ENCODE measurements at places on chromosomes 16 and 17.
A peak's percentile ranks its signal among the peaks of the same experiment; 100 is the strongest.

DNA sequence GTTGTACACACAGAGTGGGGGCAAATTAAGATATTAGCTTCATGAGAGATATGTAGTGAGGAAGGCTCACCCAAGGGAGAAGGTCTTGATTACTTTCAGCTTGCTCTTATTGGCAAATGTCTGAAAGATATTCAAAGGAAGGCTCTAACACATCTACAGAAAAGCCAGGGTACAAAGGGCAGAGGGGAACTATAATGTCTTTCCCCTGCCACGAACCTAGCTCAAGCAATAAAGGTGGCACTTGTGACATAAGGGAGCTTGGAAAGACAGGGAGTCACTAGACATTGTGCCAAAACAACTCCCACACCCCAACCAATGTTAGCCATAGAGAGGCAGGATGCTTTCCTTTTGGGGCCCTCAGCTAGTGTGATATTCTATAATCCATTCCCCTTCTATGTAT is 52.2 kb upstream of the SOX9 start:
- H3K27me3 ChIP-seq = no peaks in the 10 kb centered on the region
- no peaks in the 10 kb centered on the region for H3K36me3 ChIP-seq
- no peaks in the 10 kb centered on the region for H3K4me1 ChIP-seq
- no peak overlapping the region for H3K27ac ChIP-seq
- no peak for DNase-seq

GRCh38 chr16:57898961-57899360 is 72.0 kb downstream of the CNGB1 start:
- no peaks in the 10 kb centered on the region for H3K27me3 ChIP-seq
- no peak for DNase-seq
- H3K27ac ChIP-seq = no peak overlapping the region
- H3K36me3 ChIP-seq = no peaks in the 10 kb centered on the region

GRCh38 chr17:68006797-68007196 is 10.5 kb upstream of the C17orf58 start:
- H3K36me3 ChIP-seq = no peaks in the 10 kb centered on the region
- no peak overlapping the region for H3K4me3 ChIP-seq
- no peak for DNase-seq

GRCh38 chr17:63015824-63016223 is 49.8 kb downstream of the TANC2 start:
- H3K4me1 ChIP-seq = no peaks in the 10 kb centered on the region
- H3K36me3 ChIP-seq = no peaks in the 10 kb centered on the region
- no peaks in the 10 kb centered on the region for H3K27me3 ChIP-seq
- H3K4me3 ChIP-seq = no peak overlapping the region
- no peak for DNase-seq
- H3K27ac ChIP-seq = no peak overlapping the region

DNA sequence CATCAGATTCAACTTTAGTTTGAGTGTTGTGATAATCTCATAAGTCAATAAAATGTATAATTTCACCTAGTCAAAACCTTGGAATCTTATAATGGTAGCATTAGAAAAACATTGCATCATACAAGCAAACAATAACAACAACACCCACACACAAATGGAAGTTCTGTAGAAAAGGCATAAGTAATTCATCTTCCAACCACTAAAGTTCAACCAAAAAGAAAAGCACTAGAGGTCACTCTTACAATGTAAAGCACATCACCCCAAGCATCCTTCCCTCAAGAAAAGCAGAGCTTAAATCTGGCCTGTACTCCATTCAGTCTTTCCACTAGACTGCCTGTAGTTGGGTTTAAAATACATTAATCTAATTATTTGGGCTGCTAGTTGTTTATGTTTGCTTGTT is 1.8 kb downstream of the CNTNAP4 start:
- H3K4me3 ChIP-seq = no peak overlapping the region
- no peaks in the 10 kb centered on the region for H3K27me3 ChIP-seq
- no peaks in the 10 kb centered on the region for H3K36me3 ChIP-seq
- no peaks in the 10 kb centered on the region for H3K4me1 ChIP-seq

GRCh38 chr17:47066095-47066494 is 87.0 kb upstream of the RPRML start:
- no peaks in the 10 kb centered on the region for H3K27me3 ChIP-seq
- H3K36me3 ChIP-seq = no peaks in the 10 kb centered on the region
- DNase-seq = no peak
- no peak overlapping the region for H3K4me3 ChIP-seq
- H3K4me1 ChIP-seq = peaks cover 3% of the 10 kb centered on the region
- H3K27ac ChIP-seq = no peak overlapping the region

- no peaks in the 10 kb centered on the region for H3K36me3 ChIP-seq
- no peak for DNase-seq
- H3K27me3 ChIP-seq = no peaks in the 10 kb centered on the region
- no peak overlapping the region for H3K4me3 ChIP-seq
These were observed 893.4 kb upstream of the CDH8 start for GRCh38 chr16:62929593-62929992.

DNA sequence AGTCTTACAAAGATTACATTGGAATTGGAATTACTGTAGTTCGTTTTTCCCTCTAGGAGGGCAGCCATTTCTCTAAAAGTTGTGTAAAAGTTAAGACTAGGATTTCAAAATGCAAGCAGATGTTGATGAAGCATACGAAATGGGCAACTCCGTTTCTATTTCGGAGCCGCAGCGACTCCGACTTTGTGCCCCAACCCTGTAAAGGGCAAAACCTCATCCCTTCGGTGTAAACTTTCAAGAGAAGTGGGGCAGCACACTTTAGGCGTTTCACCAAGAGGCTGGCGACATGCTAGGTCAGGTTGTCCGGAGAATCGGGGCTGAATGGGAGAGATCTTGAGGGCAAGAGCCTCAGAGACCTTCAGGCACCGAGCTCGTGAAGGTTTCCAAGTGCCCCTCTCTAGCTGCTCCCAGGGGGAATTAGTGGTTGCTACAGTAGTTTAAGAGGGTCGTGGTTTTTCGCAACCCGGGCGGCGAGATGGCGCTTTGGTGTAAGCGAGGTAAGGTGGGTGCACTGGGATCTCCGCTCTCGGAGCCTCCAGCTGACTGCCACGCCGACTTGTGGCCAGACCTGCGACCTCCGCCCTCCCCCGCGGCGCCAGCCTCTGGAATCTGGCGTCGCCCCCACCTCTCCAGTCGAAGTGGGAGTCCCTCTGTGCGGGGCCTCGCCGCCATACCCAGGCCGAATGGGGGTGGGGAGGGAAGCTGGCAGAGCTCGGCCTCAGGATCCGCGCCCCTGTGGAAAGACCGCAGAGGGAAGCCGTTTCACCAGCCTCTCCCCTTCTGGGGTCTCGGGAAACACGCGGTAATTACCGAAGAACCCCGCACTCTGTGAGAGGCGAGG is 1.0 kb upstream of the HEXIM2 start:
- no peaks in the 10 kb centered on the region for H3K36me3 ChIP-seq
- H3K4me3 ChIP-seq = peak overlapping the region; percentile 88
- H3K27ac ChIP-seq = peak overlapping the region; percentile 98
- DNase-seq = no peak

DNA sequence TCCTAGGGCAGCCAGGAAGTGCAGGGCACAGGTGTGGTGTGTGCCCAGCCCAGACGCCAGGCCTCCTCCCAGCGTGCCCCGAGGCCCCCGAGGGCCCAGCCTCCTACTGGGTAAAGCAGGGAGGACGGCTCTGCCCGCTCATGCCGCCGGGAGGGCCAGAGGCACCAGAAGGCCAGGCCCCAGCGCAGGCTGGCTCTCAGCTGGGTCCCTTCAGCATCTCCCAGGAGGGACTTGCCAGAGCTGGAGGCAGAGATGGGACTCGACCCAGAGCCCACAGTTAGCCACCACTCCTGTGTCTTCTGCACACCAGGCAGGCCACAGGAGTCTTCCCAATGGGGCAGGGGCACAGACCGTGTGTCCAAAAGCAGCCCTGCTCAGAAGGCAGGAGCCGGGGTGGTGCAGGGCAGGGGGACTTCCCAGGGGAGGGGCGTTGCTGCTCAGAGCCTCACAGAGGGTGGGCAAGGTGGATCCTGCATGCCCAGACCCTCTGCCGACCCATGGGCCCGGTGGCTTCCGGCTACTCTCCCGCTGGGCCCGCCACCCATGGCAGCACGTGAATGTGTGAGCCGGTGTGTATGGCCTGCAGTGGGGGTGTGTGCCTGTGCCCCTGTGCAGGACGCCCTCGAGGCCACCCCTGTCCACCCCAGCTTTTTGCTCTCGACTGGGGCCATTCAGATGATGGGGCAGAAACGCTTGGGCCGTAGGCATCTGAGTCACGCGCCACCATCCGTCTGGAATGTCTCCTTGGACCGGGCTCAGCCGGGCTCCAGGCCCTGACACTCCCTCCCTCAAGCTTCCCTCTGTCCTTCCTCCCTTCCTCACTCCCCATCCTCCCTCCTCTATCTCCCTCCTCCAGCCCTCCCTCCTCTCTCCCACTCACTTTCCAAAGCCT is 5.7 kb upstream of the ZNF469 start:
- H3K4me3 ChIP-seq = no peak overlapping the region
- H3K4me1 ChIP-seq = no peaks in the 10 kb centered on the region
- no peak for DNase-seq
- no peaks in the 10 kb centered on the region for H3K27me3 ChIP-seq
- H3K36me3 ChIP-seq = no peaks in the 10 kb centered on the region
- H3K27ac ChIP-seq = no peak overlapping the region

DNA sequence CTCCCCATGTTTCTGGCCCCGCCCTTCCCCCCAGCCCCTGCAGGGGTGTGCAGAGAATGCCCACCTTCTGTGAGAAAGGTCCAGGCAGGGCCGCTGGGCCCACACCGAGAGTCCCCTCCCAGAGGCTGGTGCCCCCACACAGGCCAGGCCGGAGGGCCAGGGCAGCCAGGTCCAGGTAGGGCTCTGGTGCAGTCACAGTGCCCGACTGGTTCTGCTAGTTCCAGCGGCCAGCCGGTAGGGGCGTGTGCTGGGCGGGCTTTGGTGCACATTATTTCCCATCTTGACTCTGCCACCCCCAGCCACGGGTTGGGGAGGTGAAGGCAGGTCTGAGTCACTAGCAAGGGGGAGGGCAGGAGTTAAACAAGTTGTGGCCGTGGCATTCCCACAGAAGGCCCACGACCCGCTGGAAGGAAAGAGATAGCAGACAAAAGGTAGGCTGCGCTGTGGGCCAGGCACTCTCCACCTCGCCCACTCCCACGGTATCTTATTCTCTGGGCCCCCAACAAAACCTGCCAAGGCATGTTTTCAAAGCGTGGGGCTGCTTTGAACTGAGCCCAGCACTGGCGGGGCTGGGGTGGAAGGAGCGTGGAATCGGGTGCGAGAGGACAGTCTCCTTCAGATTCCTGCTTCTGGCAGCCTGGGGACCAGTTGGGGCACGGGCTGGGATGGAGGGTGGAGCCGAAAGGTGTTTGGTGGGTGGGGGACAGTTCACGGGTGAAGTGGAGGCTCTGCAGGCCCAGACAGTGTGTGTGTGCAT is 1.9 kb downstream of the EPN3 start:
- no peak for DNase-seq
- no peaks in the 10 kb centered on the region for H3K36me3 ChIP-seq
- H3K27ac ChIP-seq = no peak overlapping the region

DNA sequence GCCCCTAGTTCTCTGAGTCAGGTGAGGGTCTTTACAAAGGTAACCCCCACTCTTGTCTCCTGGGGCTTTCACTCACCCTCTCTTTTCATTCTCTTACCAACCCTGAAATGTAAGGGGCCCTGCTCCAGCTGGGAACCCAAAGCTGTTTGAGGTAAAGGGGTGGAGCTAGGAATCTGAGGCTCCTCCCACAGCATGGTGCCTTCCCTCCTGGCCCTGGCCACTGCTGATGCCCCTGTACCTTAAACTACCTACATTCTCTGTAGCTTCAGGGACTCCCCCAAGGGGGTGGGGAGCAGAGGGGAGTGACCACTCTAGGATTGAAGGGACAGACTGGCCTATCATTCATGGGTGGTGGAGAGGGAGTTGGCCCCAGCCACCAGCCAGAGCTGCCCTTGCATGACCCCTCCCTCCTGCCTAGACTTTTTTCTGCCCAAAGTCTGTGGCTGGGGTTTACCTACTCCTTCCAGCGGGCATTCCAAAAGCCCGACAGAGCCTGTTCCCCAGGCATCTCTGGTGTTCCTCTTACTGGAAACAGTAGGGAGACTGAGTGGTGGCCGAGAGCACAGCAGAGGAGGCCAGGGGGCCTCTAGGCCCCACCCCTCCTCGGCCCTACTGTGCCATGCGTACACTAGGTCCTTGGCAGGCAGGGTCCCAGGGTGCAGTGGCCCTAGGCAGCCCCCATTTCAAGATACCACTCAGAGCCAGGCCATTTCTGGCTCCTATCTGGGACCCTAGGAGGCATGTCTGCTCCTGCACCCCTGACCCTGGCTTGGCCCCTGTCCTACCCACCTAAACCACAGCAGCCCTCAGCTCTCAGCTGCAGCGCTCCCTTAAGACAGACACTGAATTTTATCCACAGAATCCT is 9.5 kb downstream of the DOK4 start:
- H3K4me3 ChIP-seq = no peak overlapping the region
- DNase-seq = no peak
- peaks cover 23% of the 10 kb centered on the region for H3K4me1 ChIP-seq
- H3K27me3 ChIP-seq = no peaks in the 10 kb centered on the region
- H3K27ac ChIP-seq = peak overlapping the region; percentile 42
- peaks cover 29% of the 10 kb centered on the region for H3K36me3 ChIP-seq

DNA sequence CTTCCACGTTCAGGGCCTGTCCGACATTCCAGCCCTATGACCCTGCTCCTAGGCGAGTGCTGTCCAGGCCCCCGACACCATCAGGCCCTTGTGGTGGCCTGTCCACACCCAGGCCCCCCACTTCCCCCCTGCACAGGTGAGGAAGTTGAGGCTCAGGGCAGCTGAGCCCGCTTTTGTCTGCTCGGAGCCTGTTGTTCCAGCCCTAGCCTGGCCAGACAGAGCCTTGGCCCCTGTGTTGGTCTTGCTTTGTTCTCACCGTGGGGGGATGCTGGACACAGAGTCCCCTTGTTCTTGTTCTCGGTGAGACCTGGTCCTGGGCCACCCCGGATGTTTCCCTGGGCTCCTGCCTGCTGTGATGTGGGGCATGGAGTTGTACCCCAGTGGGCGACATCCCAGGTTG is 52.1 kb upstream of the ZNF750 start:
- H3K4me3 ChIP-seq = no peak overlapping the region
- H3K4me1 ChIP-seq = no peaks in the 10 kb centered on the region
- no peak overlapping the region for H3K27ac ChIP-seq
- H3K27me3 ChIP-seq = no peaks in the 10 kb centered on the region
- H3K36me3 ChIP-seq = no peaks in the 10 kb centered on the region

GRCh38 chr16:1556254-1556653 is 22.8 kb downstream of the TMEM204 start:
- H3K36me3 ChIP-seq = peaks cover 47% of the 10 kb centered on the region
- DNase-seq = no peak
- H3K27ac ChIP-seq = no peak overlapping the region
- peaks cover 22% of the 10 kb centered on the region for H3K4me1 ChIP-seq

DNA sequence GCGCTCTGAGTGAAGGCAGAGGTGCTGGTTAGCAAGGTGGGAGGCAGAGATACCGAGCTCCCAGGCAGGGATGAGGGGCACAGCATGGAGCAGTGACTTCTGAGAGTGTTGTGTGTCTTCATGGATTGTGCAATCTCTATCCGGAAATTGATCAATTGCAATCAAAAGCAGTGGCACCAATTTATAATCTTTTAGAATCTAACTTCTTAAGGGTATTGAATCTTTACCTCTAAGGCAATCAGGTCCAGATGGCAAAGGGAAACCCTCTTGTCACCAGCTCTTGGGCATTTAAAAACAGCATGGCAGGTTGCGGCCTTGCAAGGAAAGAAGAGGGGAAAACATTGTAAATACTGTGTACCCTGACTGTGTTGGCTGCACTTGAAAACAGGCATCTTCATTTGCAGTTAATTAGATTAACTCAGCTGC is 58.0 kb upstream of the MRTFB start:
- H3K27me3 ChIP-seq = no peaks in the 10 kb centered on the region
- H3K36me3 ChIP-seq = no peaks in the 10 kb centered on the region
- no peak for DNase-seq
- H3K27ac ChIP-seq = peak overlapping the region; percentile 90
- H3K4me3 ChIP-seq = peak overlapping the region; percentile 56

Data from thoracic aorta (tissue), 2 donors.